ENCODE measurements at places on chromosomes 2 and 18.

- DNase-seq: no peak
Observed at GRCh38 chr2:148021886-148022285, 995 bp downstream of the MBD5 start.

DNA sequence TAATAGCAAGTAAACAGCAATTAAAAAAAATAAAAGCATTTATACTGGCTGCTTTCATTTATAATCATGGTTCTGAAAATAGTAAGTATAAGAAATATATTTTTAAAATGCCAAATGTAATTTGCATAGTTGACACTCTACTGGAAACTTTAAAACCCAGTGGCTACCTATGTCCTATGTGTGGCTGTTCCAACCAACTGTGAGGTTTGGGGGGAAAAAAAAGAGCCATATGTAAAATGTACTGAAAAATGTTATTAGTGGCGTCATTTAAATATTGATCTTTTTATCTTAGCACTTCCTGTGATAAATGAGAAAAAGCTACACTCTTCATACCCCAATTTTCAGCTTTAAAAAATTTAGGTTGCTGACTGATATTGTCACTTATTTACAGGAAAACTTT, 270.7 kb downstream of the TCF4 start:
- DNase-seq: no peak

DNA sequence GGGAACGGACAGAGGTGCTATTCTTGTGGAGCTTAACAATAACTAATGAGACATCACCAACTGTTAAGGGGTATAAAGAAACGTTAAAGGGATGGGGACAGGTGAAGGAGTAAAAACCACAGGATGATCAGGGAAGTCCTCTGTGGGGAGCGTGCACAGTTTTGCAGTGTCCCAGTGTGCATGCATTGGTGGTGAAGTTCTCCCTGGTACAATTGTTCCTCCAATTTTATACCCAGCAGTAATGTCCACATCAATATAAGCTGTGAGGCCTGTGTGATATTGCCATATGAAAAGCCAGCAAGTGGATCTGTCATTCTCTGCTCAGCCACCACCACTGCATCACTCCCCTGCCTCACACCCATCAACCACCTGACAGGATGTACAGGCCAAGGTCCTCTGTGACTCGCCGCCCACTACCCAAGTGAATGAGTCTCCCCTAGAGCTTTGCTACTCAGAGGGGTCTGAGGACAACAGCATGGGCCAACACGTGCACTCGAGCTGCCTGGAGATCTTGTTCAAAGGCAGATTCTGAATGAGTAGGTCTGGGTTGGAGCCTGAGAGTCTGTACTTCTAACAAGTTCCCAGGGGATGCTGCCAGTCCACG, 4.6 kb downstream of the MLPH start:
- no peak for DNase-seq

- DNase-seq: no peak
Observed at GRCh38 chr2:179856205-179856604, 5.2 kb downstream of the ZNF385B start.

GRCh38 chr18:48160622-48161021, 230.2 kb upstream of the SMAD2 start:
- DNase-seq: no peak

GRCh38 chr2:9887513-9887912, 44.2 kb downstream of the TAF1B start:
- no peak for DNase-seq

GRCh38 chr2:29079887-29080286, 5.6 kb upstream of the PCARE start:
- DNase-seq: no peak

DNA sequence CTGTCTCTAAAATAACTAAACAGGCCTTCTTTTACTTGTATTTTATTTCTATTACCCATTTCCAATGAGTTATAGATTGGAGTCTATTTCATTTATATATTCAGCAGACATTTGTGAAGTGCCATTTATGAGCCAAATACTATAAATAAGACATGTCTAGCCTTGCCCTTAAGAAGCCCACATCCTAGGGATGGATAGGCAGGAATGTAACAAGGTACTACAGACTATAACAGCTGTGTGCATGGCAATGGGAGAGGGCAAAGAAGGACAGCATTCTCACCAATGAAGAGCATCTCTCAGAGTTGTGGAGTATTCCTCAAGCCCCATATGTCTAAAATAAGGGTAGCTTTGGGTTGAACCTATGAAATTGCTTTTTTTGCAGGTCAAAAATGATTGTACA, 161.9 kb upstream of the RASGRP3 start:
- DNase-seq: no peak

GRCh38 chr2:165357758-165358157, 111.7 kb upstream of the CSRNP3 start:
- DNase-seq: no peak

DNA sequence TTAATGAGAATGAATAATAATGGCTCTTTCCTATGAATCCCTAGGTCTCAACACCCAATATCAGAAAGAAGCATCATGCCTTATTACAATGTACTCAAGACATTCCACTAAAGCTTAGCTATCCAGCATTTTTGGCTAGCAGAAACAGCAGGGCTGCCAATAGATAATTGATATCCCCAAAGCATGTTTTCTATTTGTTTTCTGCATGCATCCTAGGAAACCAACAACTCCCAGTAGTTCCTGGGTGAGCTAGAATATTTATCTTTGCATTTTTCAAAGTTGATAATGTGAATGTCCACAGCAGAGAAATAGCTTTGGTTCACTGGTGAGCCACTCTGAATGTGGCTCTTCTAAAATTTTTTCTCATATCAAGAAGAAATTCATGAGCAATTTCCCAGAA, 5.8 kb upstream of the ANTXR1 start:
- DNase-seq: no peak

Measured in GF-D8 (cell line).